AG04450 (cell line): ENCODE measurements at places on chromosomes 3 and 15.

DNA sequence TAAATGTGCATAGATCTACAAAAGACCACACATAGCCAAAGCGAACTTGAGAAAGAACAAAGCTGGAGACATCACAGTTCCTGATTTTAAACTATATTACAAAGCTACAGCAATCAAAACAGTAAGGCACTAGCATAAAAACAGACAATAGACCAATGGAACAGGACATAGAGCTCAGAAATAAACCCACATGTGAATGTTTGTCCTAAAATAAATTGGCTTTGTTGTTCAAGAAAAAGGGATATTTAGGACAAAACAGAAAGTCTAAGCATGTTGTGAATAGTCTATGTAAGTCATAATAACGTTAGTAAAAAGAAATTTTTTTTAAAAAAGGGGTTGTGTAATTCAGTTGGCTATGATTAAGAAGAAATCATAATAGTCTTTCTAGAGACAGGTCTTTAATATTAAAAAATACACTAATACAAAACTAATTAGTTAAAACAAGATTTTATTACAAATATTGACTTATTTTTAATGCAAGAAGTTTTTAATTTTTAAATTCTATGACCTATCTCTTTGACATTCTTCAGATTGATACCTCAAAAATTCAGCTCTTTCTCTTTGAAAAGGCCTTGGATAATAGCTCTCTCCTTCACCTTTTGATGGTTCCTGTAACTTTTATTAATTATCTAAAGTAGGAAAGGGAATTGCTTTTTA is 11.6 kb downstream of the TMEM212 start:
- no peak for DNase-seq

GRCh38 chr3:16086690-16087089 is 87.8 kb upstream of the GALNT15 start:
- DNase-seq, result no peak

DNA sequence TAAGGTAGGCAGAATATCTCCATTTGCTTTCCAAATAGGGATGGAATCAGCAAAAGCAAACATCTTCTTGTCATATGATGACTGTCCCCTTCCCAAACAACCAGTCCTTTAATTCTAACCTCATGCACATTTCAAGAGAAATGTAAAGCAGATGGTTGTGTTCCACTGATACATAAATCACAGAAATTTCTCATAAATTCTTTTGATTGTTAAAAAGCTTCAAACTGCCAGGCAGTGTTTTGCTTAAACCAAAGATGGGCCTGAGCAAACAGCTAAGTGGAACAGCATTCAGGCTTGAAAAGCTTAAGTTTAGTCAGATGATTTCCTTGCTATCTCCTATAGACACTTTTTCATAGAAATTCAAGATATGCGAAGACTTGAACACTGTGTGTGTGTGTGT is 74.3 kb upstream of the SOX2 start:
- no peak for DNase-seq

- peak; percentile 3 for DNase-seq
Observed at GRCh38 chr3:133209871-133210550, 171.8 kb downstream of the TMEM108 start.

- DNase-seq, result no peak
Observed at GRCh38 chr3:43769885-43770425, 79.2 kb downstream of the ABHD5 start.

GRCh38 chr3:149771652-149772271 is 19.5 kb upstream of the COMMD2 start:
- DNase-seq, result no peak

DNA sequence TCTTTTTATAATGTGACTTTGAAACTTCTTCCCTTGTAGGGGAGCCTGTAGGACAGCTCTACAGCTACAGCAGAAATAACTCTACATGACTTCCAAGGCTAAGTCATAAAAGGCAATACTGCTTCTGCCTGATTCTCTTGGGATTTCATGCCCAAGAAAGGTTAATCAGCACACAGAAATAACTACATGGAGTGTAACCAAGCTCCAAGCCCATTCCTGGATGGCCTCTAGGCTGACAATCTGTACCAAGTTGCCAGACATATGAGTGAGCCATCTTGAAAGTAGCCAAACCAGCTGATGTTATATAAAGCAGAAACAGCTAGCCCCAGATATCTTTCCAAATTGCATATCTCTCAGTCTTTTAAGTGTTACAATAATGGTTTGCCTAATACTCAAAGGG is 75.8 kb upstream of the OSTN start:
- DNase-seq, result no peak

GRCh38 chr15:72113347-72114031 is 4.5 kb downstream of the MYO9A start:
- no peak for DNase-seq
